ENCODE measurements at places on chromosomes 6 and 20.

DNA sequence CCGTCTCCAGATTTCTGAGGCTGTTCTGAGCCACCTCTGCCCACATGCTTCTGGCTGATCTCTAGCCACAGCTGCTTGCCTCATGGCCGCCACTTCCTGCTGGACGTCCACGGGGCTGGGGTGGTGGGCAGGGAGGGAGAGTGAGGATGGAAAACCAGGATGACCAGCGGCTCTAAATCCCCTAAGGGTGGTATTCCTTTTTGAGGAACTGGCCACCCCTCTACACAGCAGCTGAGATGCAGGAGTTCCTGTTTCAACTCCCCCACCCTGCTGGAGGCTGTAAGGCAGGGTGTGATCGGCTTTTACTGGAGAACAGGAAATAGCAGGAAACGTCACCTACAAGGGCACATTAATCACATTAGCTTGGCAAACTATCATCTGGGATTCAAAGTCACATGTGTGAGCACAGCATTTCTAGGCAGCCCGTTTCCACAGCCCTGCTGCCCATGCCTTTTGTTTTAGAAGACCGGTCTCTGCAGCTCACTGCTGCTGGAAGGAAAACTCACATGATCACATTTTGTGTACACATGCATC is 181.6 kb upstream of the ECI2 start:
- no peak for DNase-seq

- DNase-seq: no peak
Observed at GRCh38 chr6:167151648-167152047, 6.1 kb downstream of the GPR31 start.

DNA sequence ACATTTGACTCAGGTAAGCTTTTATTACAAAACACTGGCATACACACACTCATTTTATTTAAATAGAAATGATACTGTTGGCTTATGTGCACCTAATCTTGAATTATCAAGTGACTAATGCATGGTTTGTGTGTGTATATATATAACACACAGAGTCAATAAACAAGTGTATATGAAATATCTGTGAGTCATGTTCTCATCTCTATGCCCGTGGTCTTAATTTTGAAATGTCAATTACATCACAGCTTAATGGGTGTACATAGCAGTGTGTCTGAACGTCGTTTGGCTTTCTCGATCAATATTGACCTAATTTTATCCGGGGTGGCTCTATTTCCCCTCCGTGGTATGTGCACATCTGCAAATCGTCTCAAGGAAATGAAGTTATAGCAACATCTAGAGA is 104.0 kb upstream of the ZFP64 start:
- DNase-seq: no peak

DNA sequence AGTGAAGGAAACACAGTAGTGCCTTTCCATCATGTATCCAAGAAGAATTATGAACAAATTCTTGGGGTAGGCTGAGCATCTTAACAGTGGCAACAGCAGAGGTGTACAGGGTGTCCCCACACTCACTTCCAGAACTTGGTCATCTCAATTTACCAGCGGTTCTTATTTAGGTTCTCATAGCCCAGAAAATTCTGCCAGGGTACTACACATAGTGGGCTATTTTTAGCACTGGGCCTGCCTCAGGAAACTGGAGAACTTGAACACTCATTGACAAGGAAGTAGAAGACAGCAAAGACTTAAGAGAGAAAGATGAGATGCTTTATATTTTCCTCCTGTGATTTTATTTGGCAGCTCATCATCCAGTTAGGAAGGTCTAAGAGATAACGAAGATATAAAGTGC is 71.8 kb upstream of the PHIP start:
- no peak for DNase-seq

DNA sequence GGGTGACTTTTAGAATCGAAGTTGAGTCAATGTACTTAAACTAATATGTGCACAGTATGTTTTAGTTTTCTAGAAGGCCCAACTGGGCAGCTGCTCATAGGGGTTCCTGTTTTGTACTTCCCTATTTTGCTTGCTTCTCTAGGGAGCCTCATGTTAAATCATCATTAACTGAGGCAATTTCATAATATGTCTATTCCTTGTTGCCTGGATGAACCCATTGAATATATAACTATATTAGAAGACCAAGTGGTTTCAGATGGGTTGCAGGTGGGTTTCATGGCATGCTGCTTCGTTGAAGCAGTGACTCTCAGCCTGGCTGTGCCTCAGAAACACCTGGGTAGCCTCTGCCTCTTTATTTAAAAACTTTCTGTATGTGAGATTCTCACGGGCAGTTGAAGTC is 22.2 kb downstream of the CARMIL1 start:
- no peak for DNase-seq

DNA sequence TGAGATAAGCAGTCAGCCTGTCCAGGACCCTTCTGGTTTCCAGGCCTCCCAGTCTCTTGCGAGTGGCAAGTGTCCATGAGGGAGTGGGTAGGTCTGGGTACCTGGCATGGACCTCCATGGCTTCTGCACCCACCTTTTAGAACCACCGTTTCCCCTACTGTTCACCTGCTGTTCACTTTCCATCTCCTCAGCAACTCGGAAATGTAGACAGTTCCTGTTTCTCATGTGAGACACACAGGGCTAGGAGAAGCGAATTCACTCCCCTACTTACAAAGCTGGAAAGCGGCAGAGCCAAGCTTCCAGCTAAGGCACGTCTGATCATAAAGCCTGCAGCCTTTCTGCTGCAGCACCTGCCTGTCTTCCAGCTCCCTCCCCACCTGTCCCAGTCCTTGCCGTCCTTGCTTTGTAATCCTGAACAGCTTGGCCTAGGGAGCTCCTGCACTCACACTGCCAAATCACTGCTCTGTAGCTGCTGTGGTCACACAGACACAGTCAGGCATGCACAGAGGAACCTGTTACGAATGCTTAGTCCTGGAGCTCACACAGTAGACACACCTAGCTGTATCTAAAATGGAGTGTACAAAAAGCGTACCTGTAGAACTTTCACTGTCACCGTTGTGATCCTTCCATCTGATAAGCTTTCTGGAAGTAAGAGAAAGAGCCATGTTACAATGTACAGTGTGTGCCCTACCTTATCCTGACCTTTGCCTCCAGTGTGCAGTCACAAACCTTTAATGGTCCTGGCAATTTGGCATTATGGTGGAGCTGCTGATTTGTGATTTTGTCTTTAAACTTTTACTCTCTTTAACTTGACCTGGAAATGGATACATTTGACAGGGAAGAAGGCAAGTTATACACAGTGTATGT is 294.1 kb downstream of the NRN1 start:
- no peak for DNase-seq

- DNase-seq: no peak
Observed at GRCh38 chr6:34934516-34934915, 45.5 kb downstream of the ANKS1A start.

DNA sequence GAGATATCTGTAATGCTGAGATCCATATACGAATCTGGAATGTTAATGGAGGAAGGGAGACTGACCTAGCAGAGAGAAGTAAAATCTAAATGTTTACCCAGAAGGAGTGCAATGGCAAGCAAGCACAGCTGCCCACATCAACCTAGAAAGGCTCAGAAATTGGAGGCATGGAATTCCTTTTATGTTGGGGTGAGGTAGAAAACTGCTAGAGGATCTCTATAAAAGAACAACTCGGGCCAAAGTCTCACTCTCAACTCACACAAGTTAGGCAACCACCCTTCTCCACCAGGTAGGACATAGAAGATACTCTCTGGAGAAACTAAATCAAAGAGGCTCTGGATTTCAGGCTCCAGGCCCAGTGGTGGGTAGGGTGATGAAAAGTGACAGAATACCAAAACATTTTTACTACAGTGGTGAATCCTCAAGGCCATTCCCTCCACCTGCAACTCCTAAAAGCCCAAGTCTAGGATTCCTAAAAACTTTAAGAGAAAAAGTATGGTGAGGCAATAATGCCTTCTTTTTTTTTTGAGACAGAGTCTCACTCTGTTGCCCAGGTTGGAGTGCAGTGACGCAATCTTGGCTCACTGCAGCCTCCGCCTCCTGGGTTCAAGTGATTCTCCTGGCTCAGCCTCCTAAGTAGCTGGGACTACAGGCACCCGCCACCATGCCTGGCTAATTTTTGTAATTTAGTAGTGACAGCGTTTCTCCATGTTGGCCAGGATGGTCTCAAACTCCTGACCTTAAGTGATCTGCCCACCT is 9.5 kb upstream of the ADGRG6 start:
- no peak for DNase-seq

- no peak for DNase-seq
Observed at GRCh38 chr6:81996414-81996813, 243.9 kb upstream of the TENT5A start.

DNA sequence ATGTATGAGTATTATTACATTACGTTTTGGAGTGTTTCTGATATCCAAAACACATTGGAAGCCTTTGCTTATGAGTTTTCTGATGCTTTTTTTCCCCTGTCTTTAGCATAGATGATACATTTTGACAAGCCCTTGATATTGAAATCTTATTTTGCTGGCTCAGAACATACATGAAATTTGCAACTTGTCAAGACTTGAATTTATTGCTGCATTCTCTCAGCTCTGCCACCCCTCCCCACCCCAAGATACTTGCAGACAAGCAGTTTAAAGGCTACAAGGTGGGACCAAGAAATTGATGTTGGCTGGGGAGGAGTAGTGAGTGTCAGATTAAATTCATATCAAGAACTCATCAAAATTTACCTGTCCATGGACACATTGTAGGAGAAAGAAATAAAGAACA is 160.2 kb downstream of the GJA1 start:
- no peak for DNase-seq

GRCh38 chr6:159100395-159101182 is 55.8 kb upstream of the TAGAP start:
- no peak for DNase-seq

DNA sequence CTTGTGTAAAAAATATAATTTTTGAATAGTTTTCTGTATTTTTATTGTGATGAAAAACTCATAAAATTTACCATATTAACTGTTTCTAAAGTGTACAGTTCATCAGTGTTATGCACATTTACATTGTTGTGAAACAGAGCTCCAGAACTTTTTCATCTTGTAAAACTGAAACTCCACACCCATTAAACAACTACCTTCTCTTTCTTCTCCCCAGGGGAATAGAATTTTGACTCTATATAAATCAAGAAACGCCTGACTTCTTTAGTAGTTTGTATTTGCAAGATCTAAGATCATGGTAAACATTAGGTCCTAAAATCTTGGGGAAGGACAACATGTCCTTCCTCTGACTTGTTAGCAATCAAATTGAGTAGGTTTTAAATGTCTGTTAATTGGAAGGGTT is 9.1 kb downstream of the ANKRD66 start:
- no peak for DNase-seq

DNA sequence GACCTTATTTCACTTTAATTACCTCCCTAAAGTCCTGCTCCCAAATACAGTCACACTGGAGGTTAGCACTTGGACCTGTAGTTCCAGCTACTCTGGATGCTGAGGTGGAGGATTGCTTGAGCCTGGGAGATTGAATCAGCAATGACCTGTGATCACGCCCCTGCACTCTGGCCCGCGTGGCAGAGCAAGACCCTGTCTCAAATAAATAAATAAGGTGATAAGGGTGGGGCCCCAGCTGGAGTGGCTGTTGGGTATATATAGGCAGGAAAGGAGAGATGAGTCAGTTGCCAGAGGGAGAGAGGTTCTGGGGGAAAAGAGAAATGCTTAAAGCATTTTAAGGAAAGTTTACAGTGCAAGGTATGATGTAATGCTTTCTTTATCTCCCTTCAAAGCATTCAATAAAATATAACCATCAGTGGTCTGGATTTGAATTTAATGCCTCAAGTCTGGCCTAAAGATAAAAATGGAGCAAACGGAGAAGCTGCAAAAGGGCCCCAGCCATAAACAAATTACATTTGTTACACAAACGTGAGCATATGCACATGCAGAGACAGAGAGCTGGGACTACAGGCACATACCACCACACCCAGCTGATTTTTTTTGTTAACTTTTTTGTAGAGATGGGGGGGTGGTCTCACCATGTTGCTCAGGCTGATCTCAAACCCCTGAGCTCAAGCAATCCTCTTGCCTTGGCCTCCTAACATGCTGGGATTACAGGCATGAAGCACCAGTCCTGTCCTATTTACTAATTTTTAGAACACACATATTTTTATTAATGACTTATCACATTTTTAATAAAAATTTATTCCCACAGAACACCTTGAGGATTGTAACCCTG is 6.1 kb upstream of the PM20D2 start:
- DNase-seq: no peak

- DNase-seq: no peak
Observed at GRCh38 chr6:104608101-104608500, 251.6 kb downstream of the HACE1 start.
